NCI-H1417 treated with DMSO at 0.1 percent for 48 hours (cell line): ENCODE measurements at places on chromosomes 2 and 18.
A peak's percentile ranks its signal among the peaks of the same experiment; 100 is the strongest.

- DNase-seq = no peak
These were observed 28.6 kb downstream of the HS1BP3 start for GRCh38 chr2:20622296-20622686.

GRCh38 chr2:62379566-62379965 is 126.4 kb downstream of the TMEM17 start:
- no peak for DNase-seq

- no peak for DNase-seq
These were observed 40.3 kb upstream of the AFF3 start for GRCh38 chr2:100182494-100183361.

DNA sequence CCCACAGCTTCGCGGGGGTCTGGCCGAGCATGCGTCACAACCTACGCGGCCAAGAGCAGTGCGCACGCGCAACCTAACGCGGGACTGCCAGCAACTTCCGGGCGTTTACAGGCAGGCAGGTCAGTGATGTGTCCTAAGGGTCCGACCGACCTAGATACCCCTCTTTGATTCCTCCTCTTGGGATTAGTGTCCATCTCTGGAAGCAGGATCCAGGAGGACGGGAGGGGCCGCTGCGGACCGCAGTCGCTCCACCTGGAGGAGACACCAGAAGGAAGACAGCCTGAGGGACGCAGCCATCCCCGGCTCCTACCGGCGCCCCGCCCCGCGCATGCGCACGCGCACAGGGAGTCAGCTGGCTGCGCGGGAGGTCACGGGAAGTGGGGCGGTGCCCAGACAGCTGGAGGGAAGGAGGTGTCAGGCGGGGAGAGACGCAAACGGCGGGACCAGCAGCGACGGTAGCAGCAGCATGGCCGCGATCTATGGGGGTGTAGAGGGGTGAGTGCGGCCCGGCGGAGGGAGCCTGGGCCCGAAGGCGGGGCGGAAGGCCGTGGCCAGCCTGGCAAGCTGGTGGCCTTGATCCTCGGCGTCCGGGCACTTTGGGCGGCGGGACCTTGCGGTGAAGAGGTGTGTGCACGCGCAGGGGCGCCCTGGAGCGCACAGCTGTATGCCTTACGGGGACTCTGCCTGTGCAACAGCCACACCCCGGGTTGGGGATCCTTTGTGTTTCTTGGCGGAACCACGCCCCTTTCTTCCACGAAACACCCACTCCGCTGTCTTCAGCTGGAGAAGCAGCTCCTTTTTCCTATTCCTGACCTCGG is at the start of gene NAGK:
Gene NAGK (plus strand): TSS at position 431 of the 818 bp plus-strand sequence. CDS start 36 bp downstream, at position 467.
- DNase-seq = peak; percentile 85

GRCh38 chr2:179454443-179455171 is 190.0 kb upstream of the SESTD1 start:
- DNase-seq = no peak
